ENCODE measurements at places on chromosomes 16 and 17. TPM values are rescaled to one million over a fixed set of nuclear protein-coding genes. Genes with fewer than 3 reads are reported as not detected.

GRCh38 chr16:57690782-57691471 is 3.7 kb upstream of the DRC7 start:
- no peak for DNase-seq

GRCh38 chr16:4324492-4325252 is 8.8 kb downstream of the GLIS2 start:
- no peak for DNase-seq

- no peak for DNase-seq
Measured at GRCh38 chr17:71963351-71963750, 157.5 kb upstream of the SOX9 start.

DNA sequence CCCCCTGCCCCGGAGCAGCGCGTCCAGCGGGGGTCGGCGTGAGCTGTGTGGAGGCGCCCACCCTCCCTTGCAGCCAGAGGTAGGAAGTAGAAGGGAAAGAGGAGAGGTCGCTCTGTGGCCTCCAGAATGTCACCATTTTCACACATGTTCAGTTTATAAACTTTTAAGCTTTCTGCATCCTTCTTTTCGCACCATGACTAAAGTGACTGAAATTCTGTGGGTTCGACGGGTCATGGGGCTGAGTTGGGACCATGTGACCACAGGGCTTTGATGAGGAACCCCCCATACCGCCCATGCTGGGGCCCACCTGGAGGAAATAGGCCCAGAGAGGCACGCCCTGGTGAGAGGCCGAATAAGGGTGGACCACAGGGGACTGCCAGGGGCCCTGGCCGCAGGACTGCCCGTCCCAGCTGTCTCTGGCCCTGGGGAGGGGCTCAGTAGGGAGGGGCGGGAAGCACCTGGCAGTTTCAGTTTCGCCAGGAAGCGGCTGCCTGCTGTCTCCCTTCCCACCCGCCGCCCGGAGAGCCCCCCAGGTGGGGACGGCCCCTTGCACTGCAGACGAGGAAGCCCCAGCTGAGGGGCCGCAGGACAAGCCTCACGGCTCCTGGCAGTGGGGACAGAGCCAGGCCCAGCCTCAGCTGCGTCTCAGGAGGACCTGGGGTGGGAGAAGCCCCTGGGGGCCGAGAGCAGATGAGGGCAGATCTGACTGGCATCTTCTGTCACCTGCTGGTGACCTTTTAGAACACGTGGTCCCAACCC is 9.0 kb downstream of the CBFA2T3 start:
- no peak for DNase-seq

DNA sequence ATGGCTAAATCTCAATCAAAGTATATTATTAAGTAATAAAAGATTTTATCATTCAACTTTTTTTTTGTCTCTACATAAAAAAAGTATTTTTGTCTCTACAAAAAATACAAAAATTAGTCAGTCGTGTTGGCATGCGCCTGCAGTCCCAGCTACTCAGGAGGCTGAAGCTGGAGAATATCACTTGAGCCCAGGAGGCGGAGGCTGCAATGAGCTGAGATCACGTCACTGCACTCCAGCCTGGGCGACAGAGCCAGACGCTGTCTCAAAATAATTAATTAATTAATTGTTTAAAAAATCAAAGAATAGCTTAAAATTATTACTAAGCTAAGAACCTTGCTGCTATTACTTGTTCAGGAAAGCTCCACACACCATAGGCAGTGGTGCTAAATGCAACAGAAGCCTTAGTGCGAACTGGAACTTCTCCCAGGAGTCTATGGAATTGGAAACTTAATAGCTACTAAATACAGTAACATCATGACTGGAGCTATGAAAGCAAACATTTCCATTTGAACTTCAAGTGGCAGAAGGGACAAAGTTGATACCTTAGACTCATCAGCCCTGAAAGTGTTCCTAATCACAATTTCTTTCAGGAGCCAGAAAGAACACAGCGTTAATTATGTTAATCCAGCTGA is 22.6 kb downstream of the ADCY9 start:
- no peak for DNase-seq

The CDK3 gene
- 2.1 TPM for total RNA-seq

The NKD1 gene
- 20.2 TPM for total RNA-seq

DNA sequence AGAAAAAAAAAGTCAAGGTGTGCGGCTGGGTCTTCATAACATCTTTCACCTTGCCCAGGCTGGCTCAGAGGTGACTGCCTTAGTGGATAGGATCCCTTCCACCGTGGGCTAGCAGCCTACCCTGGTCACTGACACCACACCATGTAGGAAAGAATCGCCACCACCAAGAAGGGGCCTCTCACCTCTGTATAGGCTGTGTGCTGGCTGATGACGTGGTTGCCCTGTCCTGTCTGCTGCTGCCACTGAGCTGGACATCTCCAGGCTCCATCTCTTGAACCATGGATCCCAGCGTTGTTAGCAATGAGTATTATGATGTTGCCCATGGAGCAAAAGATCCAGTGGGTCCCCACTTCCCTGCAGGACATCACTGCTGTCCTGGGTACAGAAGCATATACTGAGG is at the start of gene GPR142:
GPR142 (plus strand) TSS at position 301 of the 400 bp plus-strand sequence. CDS start 2,035 bp downstream, outside the sequence.
- no peak for DNase-seq

- peak; percentile 8 for DNase-seq
Measured at GRCh38 chr16:25256695-25257469, 763 bp downstream of the ZKSCAN2 start.

The C16orf74 gene
- 1.00 TPM for total RNA-seq

DNA sequence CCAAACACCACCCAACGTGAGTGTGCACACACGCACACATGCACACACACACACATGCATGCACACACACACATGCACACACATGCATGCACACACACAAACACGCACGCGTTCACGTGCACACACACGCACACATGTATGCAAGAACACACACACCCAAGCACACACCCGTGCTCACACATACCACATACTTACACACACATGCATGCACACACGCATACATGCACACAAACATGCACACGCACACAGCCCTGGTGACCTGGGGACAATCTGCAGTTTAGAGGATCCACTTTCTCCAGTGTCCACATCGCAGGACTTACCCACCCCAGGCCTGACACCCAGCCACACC is 6.2 kb downstream of the USH1G start:
- DNase-seq, result no peak

GRCh38 chr17:9098242-9098825 is 77.0 kb downstream of the NTN1 start:
- no peak for DNase-seq

DNA sequence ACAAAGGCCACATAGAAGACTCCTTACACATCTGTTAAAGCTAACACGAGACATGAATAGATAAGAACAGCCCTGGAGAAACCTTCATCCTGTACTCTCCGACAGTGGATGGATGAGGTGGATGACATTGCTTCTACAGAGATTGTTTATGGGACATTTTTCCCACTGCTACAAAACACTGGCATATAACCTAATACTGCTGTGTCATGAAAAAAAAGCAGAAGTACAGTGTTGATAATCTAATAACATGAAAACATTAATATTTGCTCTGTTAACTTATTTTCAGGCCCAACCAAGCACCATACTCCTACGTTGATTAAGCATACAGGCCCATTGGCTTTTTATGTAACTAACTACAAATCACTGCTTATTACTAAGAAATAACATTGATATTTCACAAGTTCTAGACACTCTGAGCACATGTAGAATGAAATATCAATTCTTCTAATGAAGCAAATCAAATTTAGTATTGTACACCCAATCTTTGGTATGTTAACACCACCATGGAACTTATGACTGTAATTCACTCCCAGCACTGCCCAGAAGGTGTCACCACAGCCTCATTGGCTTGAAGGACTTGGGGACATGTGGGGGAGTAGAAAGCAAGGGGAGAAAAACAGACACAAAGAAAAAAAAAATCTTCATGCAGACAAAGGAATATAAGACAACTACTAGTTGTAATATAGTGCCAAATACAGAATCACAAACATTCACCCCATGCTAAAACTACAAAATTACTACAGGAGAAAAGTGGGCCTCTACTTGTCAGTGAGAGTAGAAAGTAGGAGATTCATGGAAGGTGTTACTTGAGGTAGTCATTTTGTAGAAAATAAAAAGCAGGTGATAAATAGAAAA is 330.0 kb upstream of the PMFBP1 start:
- DNase-seq, result no peak

- DNase-seq, result no peak
Measured at GRCh38 chr16:17282247-17282646, 188.5 kb downstream of the XYLT1 start.

DNA sequence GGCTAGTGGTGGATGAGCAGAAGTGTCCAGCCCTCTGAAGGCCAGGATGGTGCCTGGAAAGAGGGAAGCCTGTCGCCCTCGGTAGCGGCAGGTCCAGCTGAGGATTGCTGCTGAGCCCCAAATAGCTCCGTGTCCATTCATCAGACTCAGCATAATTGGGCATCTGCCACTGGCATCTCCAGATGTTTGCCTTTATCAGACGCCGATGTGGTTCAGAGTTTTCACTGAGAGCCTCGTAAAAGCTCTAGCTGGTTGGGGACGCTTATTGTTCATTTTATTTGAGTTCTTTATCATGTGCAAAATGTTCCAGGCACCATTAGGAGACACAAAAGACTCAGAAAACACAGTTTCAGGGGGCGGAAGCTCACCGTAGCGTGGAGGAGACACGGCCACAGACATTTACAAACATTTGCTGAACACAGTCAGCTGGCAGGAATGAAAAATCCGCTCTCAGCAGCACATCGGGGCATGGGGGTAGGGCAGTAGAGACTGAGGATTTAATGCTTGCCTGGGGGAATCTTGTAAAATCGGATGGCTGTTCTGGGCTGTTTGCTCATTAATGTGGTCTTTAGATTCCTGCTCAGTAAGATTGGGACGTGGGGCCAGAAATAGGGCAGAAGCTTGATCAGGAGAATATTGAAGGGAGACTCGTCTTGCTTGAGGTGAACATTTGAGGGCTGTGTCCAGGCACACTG is 41.7 kb downstream of the SMPD3 start:
- DNase-seq, result no peak

DNA sequence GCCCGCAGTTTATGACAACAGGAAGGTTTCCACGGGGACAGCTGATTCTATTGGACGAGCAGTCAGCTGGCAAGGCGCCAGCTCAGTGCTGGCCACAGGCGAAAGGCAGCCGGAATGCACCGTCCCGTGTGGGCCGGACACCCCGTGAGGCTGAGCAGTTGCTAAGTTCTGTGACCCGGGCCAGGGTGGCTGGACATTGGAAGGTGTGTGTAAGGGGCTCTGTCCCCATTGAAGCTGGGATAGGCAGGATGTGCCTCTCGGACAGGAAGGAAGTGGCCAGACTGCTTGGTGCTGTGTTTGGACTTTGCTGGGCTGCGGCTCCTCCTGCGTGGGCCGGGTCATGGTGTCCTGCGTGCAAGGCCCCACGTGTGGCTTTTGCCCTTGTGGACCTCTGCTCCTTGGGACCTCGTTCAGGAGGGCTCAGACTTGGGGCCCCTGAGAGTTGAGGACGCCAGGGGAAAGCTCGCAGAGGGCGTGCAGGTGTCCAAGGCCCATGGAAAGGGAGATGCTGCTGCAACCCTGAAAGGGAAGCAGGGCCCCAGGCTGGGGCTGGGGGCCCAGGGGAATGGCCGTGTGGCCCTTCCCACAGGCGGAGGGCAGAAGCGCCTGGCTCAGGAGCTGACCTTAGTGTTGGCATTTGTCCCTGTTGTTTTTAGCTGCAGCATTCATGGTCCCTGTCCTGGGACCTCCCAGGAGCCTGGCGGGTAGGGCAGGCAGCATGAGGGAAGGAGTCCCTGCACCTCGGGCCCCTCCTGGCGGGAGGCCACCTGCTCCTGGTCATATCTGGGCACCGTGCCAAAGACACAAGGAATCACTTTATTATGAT is 10.0 kb downstream of the BAIAP2 start:
- peak; percentile 74 for DNase-seq

The TBC1D3H gene
- total RNA-seq, result not detected

DNA sequence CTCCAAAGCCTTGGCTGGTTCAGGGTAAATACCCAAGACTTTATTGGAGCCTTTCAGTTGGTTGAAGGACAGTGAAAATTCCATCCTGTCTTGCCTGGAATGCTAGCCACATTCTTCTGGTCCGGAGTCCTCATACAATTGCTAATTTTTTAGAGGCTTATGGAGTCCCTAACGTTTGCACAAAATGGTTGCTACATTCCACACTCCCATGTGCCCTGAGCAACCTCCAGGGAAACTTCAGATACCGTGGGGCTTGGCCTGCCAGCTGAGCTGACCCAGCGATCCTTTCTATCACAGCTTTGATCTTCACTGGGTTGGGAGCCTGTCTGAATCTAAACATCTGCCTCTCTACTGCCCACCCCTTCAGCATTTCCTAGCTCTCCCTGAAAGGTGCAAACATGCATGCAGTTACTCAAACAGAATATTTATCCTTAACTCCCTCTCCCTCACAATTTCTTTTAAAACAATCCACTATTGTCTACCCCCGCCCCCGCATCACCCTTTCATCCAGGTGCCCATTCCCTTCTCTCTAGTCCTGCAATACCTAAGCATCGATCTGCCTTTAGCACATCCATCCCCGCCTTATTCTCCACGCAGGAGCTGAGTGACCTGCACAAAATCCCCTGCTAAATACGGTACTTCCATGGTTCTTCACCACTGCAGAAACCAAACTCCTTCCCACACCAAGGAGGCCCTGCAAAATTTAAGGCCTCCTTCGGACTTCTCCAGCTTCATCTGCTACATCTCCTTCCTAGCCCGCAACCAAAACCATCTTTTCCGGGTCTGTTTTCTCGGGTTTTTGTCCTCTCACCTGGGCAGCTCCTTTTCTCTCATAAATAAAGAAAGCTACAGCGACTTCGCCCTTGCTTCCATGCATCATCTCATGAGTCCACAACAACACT is 810 bp upstream of the GAN start:
- no peak for DNase-seq

The CACNG1 gene
- not detected for total RNA-seq

DNA sequence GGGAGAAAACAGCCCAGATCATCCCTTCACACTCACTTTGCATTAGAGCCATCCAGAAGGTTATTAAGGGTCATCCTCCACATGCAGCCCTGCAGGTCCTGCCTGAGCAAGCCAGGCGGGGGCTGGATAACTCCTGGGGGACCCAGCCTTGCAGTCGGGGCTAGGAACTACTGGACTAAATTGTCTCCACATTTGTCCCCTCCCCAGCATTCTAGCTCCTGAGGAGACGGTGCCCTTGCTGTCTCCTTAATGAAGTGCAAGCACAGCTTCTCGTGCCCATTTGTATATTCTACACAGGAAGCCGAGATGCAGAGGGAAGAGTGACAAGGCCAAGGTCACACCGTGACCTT is 185.2 kb downstream of the C16orf95 start:
- no peak for DNase-seq

All from cerebellum (tissue), 4 donors.